SJSA1 (cell line): ENCODE measurements at places on chromosomes 4 and X. TPM values are rescaled to one million over a fixed set of nuclear protein-coding genes. Genes with fewer than 3 reads are reported as not detected.

Gene CXXC4
- total RNA-seq: 0.37 and 0.56 TPM in 2 replicates

Gene BEND4
- not detected in 2 replicates for total RNA-seq

DNA sequence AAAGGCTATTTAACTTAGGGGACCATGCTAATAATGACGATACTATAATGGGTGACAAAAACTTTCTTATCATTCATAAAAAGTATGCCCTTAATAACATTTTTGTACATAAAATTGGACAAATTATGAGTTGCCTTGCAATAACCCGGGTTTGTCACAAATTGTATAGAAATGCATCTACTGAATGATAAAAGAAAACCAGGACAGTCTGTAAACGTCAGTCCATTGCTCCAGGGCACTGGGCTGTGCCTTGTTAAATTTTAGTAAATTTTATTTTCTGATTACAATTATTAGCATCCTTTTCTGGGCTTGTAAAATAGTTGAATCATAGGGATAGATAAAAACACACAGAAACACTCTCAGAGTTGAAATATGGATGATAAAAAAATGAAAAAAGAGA lies 778.3 kb downstream of the RAPGEF2 start:
- H3K4me1 ChIP-seq: no peaks in the 10 kb centered on the region
- no peak overlapping the region for H3K4me3 ChIP-seq
- no peaks in the 10 kb centered on the region; the same call in 1 of the 2 replicates for H3K27me3 ChIP-seq

Gene LIMCH1
- total RNA-seq: 27.7 and 37.4 TPM in 2 replicates

Gene OTC
- total RNA-seq: not detected in 2 replicates

Gene GIMD1
- not detected in 2 replicates for total RNA-seq

- no peak for DNase-seq
- no peaks in the 10 kb centered on the region for H3K36me3 ChIP-seq
- H3K27me3 ChIP-seq: no peaks in the 10 kb centered on the region
Measured at GRCh38 chr4:65370709-65371108, 299.6 kb downstream of the EPHA5 start.

GRCh38 chr4:53778155-53778554 lies 186.9 kb upstream of the LNX1 start:
- no peaks in the 10 kb centered on the region for H3K36me3 ChIP-seq
- peaks cover 7% of the 10 kb centered on the region; the same call in 1 of the 2 replicates for H3K4me1 ChIP-seq
- no peaks in the 10 kb centered on the region for H3K27me3 ChIP-seq
- H3K4me3 ChIP-seq: no peak overlapping the region
- DNase-seq: no peak
- no peak overlapping the region for H3K27ac ChIP-seq

- H3K4me3 ChIP-seq: no peak overlapping the region
- no peaks in the 10 kb centered on the region for H3K36me3 ChIP-seq
- H3K4me1 ChIP-seq: no peaks in the 10 kb centered on the region
Measured at GRCh38 chrX:1545776-1546408, 8.9 kb upstream of the P2RY8 start.

GRCh38 chr4:55364691-55365344 lies 18.8 kb downstream of the SRD5A3 start:
- no peaks in the 10 kb centered on the region; the same call in 1 of the 2 replicates for H3K36me3 ChIP-seq
- no peak overlapping the region for H3K4me3 ChIP-seq
- no peak overlapping the region for H3K27ac ChIP-seq
- no peak for DNase-seq
- no peaks in the 10 kb centered on the region for H3K27me3 ChIP-seq

Gene TLR3
- 1.6 and 3.4 TPM in 2 replicates for total RNA-seq

Gene SPANXA2
- 0.68 TPM in 1 of 2 replicates, not detected in the other for total RNA-seq

Gene UGT2B11
- total RNA-seq: not detected in 2 replicates

Gene CNKSR2
- total RNA-seq: 0.47 TPM in 1 of 2 replicates, not detected in the other

Gene PLAC8
- 123 and 141 TPM in 2 replicates for total RNA-seq
